Sigmoid colon (tissue), 7 donors: ENCODE measurements at places on chromosomes 3 and 15. TPM values are rescaled to one million over a fixed set of nuclear protein-coding genes. Genes with fewer than 3 reads are reported as not detected.

DNA sequence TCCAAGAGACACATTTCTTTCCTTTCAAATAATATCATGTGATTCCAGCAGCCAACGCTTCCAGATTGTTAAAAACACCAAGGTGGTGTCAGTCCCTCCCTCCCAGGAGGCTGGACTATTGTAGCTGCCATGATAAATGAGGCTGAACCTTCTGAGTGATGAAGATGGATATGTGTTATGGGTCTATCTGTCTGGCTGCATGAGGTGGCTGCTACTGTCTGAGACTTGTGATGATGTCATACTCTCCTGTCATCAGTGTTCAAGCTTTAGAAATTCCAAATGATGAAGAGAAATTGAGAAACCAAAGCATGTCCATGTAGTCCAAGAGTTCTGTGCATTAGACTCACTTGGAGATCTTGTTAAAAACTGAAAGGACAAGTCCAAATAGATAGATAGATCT lies 683.0 kb downstream of the NTRK3 start:
- no peak for DNase-seq

GRCh38 chr15:73763931-73764330 lies 10.8 kb upstream of the INSYN1 start:
- no peak for DNase-seq

DNA sequence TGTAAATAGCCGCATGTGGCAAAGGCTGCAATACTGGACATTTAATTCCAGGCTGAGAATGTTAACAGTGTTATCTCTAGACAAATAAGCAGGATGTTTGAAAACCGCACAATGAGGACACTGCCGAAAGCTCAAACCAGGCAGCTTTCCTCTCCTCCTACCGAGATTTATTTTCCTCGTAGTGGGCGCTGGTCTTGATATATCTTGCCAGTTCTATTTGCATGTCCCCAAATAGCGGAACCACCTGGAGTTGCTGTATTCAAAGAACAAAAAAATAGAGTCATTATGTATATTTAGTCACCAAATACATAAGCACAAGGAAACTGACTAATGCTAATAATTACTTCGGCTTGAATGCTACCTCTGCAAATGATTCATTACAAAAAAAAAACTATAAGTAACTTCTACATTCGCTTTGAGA lies 46.5 kb downstream of the CYFIP1 start:
- DNase-seq, result no peak

DNA sequence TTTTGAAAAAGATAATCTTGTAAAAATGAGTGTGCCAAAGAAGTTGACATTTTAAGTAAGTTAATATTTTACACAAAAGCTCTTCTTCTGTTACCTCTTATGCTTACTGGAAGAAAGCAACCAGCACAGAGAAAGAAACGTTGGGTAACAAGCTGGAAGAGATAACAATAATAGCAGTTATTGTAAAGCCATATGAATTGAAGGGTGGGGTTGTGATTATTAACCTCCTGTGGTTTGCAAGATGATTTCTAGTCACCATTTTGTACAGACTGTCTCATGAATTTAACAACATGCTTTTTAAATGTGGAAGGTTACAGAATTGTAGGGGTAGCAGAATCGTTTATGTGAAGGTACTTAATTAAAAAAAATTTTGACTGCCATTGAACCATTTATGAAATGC lies 9.2 kb downstream of the RAP2B start:
- DNase-seq, result no peak

Gene B3GALNT1
- 0.60 TPM for polyA plus RNA-seq
